ENCODE measurements at places on chromosomes 7 and 10.

DNA sequence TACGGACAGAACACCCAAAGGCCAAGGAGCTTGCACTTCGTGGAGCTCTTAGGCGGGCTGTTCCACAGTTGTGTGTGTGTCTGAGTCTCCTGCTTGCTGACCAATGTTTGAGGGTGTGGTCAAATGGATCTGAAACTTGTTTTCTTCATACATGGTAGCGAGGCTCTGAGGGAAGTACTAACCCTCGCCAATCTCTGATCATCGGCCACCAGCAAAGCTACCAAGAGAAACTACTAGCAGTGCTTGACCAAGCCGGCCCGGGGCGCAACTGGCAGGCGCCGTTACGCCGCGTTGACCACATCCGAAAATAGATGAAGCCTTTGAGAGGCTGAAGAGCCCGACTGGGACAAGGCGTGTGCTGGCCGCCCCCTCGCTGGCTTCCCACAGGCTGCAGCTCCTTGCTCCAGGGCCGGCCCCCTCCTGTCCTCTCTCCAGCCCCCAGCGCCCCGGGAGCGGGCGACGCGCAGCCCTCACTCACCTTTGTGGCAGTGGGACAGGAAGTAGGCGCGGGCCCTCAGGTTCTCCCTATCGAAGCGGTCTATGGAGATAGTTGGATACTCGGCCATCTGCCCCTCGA lies 384 bp downstream of the DCLRE1C start:
- no peak for DNase-seq

- no peak for DNase-seq
These were observed 228.5 kb downstream of the SORCS1 start for GRCh38 chr10:106935978-106936451.

- peak; percentile 10 for DNase-seq
These were observed 166.8 kb upstream of the ASAH2 start for GRCh38 chr10:50417886-50418830.

DNA sequence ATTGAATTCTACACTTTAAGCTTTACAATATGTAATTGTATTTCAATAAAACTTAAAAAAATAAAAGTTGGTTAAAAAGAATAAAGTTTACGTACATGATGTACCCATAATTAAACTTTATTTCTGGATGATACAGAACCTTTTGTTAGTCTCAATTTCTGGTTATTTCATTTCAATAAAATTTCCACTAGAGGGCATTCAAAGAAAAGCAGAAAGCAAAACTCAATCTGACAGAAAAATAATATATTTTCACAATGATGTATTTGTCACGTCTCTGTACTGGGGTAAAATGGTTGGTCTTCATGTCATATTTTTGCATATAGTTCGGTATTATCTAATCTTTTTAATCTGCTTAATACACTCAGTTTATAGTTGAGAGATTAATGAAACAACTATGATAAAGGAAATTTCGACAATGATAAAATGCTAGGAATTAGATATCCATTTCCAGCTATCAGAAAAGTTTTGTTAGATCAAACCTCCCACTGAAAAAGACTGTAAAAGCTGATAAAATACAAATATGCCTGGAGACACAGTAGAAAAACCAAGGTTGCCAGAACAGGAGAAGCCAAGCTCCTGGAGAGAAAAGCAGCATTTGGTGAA lies 27.4 kb downstream of the ASZ1 start:
- DNase-seq, result no peak

Measured in activated CD8-positive, alpha-beta memory T cell treated with anti-CD3 and anti-CD28 coated beads for 1 hour (primary cell).